Omental fat pad (tissue), 4 donors: ENCODE measurements at places on chromosomes 1 and 21. TPM values are rescaled to one million over a fixed set of nuclear protein-coding genes. Genes with fewer than 3 reads are reported as not detected.

Gene DMRTA2
- total RNA-seq, result not detected

Gene AIRE
- not detected for total RNA-seq

Gene ADPRS
- total RNA-seq, result 34.8 TPM

Gene MAP3K7CL
- 5.1 TPM for total RNA-seq

DNA sequence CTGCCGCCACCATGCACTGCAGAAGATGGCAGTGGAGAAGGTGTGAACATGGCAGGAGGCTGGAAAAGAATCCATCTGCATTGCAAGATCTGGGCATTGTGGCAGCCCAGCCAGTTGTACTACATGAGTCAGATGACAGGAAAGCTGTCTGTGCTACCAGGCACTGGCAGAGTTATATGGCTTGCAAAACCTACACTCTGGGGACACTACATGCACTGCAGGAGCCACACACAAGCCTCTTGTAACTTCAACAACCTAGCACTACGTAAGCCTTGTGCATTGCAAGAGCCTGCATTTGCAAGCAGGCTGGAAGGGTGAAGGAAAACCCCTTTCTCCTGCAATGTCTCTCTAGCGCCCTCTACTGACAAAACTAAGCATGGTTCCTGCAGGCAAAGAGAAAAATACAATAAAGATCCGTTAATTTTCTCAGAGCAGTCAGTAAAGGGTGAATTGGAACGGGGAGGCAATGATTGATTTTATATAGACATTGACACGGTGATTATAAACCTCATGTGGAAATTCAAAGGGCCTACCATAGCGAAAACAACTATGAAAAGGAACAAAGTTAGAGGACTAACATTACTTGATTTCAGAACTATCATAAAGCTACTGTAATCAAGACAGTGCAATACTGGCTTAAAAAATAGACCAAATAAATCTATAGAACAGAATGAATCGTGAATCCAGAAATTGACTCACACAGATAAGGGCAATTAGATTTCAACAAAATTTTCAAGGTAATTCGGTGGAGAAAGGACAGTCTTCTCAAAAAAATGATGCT lies 26.2 kb upstream of the DYNLT5 start:
- DNase-seq, result no peak

- DNase-seq, result no peak
Observed at GRCh38 chr1:58781541-58782177, 2.2 kb downstream of the JUN start.

DNA sequence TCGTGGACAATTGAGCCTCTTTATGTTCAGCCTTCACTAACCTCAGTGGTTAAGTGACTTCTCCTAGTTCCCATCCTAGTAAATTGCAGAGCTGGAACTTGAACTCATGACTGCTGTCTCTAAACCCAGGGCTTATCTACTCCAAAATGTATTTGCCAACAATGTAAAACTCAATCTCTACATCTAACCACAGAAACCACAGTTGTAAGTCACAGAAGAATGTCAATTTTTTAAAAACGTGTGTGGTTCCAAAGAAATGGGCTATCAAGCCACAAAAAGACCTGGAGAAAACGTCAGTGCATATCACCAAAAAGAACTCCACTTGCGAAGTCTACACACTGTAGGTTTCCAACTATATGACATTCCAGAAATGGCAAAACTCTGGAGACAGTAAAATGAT lies 172.6 kb upstream of the HMCN1 start:
- DNase-seq, result no peak

DNA sequence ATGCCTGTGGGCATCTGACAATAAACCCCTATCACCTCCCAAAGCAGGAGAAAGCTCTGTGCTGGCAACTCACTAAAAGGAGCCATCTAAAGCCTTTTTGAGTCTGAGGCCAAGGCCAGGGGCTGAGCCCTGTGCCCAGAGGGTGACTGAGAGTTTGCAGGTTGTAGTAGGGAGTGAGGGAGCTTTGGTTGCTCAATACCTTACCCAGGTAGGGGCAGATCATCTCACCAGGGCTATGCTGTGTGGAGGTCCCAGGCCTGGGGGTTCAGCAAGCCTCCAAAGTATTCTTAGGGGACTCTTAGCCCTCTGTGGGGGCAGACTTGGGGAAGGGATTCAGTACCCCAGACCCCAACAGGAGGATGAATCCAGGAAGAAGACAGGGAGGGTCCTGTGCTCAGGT lies 21.2 kb downstream of the S100A7 start:
- no peak for DNase-seq

GRCh38 chr1:182259229-182259872 lies 132.2 kb downstream of the GLUL start:
- DNase-seq, result no peak
